Activated T-helper 2 cell treated with anti-CD3 and anti-CD28 coated beads, Interferon-gamma antibody, Interleukin-2, Interleukin-4, amounts not matched to agents 10 μg/mL and 5 μg/mL and 100 μg/mL, durations not matched to agents 14 hours and 24 hours and 36 hours (primary cell): ENCODE measurements at places on chromosomes 7 and 10. TPM values are rescaled to one million over a fixed set of nuclear protein-coding genes. Genes with fewer than 3 reads are reported as not detected.

HHEX gene
- total RNA-seq: 0.32 and 0.46 TPM in 2 replicates

ITGB8 gene
- total RNA-seq: 0.05 TPM in 1 of 2 replicates, not detected in the other

KAZALD1 gene
- 0.55 and 0.67 TPM in 2 replicates for total RNA-seq

CPN1 gene
- not detected in 2 replicates for total RNA-seq

CLEC2L gene
- total RNA-seq: not detected in 2 replicates

SEMA3A gene
- 0.25 TPM in 2 replicates for total RNA-seq

GRCh38 chr10:132996603-132997343 lies 54.4 kb upstream of the CFAP46 start:
- H3K27me3 ChIP-seq: no peaks in the 10 kb centered on the region
- H3K4me1 ChIP-seq: no peaks in the 10 kb centered on the region
- no peak for DNase-seq
- no peak overlapping the region for H3K27ac ChIP-seq
- H3K4me3 ChIP-seq: no peak overlapping the region

DNA sequence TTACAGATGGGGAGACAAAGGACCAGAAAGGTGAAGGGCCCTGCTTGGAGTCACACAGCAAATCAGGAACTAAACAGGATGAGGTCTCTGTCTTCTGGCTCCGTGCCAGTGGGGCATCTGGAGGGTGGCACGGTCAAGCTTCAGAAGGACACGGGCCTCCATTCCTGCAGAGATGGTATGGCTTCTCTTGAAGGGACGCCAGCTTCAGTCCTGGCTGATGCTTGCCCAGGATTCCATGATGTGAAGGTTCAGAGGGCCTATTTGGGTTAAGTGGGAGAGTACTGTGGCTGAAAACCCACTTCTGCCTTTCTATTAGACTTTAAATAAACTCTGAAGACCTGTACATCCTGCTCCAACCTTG lies 6.1 kb downstream of the RAMP3 start:
- H3K4me3 ChIP-seq: no peak overlapping the region
- H3K4me1 ChIP-seq: peaks cover 3% of the 10 kb centered on the region
- H3K36me3 ChIP-seq: no peaks in the 10 kb centered on the region
- no peak overlapping the region for H3K27ac ChIP-seq
